ENCODE measurements at places on chromosomes 2 and 18.

DNA sequence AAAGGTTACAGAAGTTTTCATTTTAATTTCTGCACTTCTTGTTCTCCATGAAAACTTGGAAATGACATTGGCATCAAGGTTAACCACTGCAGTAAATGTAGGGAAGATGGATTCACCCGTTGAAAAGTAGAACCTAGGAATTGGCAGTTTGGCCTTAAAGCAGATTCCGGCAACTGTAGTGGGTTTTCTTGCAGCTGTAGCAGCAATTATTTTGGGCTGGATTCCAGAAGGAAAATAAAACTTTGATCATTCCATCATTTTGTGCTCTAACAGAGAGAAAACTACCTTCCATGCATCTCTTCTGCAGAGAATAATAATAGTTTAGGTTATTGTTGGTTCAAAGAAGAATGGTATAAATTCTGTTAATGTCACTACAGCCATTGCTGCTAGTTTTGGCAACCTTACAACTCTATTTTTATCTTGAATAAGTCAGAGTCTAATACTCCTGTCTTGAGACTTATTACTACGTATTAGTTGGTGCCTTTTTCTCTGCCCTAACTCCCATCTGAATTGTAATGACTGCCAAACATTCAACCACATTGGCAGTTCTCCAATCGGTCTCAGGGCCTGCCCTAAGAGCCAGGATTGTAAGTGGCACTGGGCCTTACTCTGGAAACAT is 178.1 kb upstream of the PIEZO2 start:
- no peak for DNase-seq

DNA sequence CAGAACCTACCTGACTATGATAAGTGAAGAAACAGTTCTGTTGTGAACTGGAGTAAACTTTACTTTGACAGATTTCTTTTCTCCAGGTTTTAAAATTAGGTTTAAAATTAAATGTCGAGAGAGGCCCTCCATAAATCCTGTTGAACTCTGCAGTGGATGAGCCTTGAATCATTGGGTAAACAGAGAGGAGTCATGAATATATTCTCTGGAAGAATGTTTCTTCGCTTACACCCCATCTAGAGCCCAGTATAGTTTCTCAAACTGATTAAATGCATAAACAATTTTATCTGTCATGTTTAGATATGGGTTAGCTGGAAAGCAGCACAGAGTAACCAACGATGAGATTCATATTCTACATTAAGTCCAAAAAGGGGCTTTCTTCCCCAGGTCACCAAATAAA is 84.0 kb downstream of the ZAP70 start:
- no peak for DNase-seq

- peak; percentile 86 for DNase-seq
These were observed 33.9 kb downstream of the STAT1 start for GRCh38 chr2:190979906-190980629.

- no peak for DNase-seq
These were observed 32.3 kb downstream of the CYP26B1 start for GRCh38 chr2:72115110-72116080.

GRCh38 chr2:76569819-76570218 is 859.1 kb upstream of the GCFC2 start:
- peak; percentile 0 for DNase-seq

DNA sequence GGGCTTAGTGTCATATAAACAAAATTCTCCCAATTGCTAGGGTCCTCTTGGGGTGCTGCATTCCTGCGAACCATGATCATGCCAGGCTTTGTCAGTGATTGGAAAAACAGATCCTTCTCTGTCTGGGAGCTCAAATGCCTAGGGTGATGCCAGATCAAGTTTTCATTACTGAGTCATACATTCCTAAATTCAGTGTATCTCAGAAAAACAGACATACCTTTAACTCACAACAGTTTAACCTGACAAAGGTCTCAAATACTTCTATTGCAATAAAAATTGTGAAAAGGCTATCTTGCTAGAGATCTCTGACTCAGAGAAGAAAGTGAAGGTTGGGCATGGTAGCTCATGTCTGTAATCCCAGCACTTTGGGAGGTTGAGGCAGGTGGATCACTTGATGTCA is 86.9 kb downstream of the SH3YL1 start:
- no peak for DNase-seq

GRCh38 chr18:79902075-79902474 is 49.4 kb downstream of the SLC66A2 start:
- no peak for DNase-seq

DNA sequence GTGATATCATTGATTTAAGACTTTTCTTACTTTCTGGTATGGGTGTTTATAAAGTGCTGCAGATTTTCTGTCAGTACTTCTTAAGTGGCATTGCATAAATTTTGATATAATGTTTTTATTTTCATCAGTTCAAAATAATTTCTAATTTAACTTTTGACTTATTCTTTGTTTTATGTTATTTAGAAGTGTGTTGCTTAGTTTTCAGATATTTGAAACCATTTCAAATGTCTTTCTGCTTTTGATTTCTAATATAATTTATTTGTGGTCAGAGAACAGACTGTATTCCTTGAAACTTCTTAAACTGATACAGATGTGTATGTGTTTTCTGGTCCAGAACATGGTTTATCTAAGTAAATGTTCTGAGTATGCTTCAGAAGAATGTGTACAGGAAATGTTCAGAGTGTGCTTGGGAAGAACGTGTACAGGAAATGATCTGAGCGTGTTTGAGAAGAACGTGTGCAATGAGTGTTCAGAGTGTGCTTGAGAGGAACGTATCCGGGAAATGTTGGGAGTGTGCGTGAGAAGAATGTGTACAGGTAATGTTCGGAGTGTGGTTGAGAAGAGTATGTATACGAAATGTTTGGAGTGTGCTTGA is 265.7 kb upstream of the HS6ST1 start:
- DNase-seq, result no peak

GRCh38 chr18:5840547-5840946 is 54.8 kb downstream of the TMEM200C start:
- no peak for DNase-seq

- DNase-seq, result no peak
These were observed 570 bp upstream of the ECEL1 start for GRCh38 chr2:232488097-232488711.

DNA sequence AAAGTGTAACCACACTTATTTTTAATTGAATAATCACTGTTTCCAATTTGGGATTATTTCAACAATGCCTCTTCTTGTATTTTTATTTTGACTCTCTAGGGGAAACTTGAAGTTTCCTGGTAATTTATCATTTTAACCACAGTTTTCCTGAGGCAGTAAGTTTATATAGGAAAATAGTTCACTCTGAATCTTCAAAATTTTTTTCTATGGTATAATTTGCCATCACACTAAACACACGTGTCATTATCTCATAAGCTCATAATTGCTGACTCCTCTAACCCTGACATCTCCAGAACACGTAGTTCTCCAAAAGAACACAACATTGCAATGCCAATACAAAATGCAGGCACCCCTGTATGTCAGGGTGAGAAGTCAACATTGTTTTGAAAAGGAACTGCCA is 102.2 kb upstream of the FZD7 start:
- no peak for DNase-seq

GRCh38 chr2:237627441-237628246 is at the start of gene LRRFIP1:
Gene LRRFIP1, plus strand, starts transcription at chr2:237627587. Its CDS starts 58 bp downstream, at chr2:237627645.
- DNase-seq, result no peak

Measured in COR-L47 (cell line).